SK-N-DZ (cell line): ENCODE measurements at places on chromosomes 13 and 19.

DNA sequence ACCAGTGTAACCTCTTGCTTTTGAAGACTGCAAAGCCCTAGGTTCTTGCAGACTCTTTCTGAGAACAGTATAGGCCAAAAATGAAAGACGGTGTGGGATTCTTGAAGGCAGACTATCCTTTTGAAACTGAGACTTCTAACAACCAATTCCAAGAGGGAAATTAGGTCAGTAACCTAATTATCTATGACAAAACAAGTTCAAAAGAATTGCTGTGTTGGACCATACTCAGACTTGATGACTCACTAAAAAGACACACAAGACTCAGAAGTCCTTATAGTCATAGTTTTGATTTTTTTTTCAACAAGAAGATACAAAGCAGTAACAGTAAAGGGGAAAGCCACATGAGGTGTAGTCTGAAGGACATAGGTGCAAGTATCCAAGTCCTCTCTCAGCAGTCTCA lies 624.0 kb upstream of the GPC6 start:
- DNase-seq, result no peak

DNA sequence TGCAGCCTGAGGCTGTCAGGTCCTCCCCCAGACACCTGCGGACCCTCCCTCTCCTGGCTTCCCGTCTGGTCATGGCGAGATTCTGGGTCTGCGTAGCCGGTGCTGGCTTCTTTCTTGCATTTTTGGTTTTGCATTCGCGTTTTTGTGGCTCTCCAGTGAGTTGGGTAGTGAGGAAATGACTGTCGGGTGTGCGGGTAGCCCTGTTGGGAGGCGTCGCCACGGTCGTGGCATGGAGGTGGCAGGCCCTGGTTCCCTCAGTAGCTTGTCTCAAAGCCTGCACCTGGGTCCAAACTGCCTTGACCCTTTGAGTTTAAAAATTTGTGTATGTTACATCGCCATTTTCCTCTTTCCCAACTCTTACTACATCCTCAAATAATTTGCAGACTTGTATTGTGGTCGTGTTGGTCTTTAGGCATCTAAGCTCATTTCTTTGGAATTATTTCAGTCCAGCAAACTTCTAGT lies 344 bp downstream of the NHLRC3 start:
- no peak for DNase-seq

DNA sequence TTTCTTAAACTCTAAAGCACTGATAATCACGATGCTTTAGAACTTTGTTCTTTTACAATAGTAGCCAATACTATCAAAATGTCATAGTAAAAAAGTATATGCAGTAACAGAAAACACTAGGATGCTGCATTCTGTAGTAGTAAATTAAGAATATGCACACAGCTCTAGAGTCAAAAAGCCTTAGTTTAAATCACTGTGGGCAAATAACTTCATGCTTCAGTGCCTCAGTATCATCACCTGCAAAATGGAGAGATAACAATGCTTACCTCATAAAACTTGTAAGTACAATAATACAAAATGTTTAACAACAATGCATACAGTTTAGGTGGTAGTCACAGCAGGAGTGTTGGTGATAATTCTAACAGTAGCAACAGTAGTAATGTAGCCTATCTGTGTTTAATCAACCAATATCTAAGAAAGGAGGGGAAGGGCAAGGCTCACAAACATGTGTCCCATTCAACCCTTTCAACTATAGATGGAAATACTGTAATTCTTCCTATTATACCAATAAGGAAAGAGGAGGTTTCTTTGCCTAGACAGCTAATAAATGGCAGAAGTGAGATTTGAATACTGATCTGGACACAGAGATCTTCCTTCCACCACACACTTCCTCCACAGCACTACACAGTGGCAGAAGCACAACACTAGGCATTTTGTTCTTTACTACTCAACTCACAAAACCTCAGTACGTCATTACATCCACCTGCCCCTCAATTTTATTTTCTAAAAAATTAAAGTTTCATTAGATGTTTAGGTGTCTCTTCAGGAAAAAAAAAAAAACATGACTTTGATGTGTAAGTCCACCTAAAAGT lies 4.6 kb downstream of the RBM26 start:
- DNase-seq, result no peak

GRCh38 chr13:100491164-100491842 lies 97.3 kb downstream of the GGACT start:
- no peak for DNase-seq

- DNase-seq, result no peak
These were observed 32.3 kb downstream of the SPATA13 start for GRCh38 chr13:24192811-24193162.

- DNase-seq, result no peak
These were observed 11.6 kb upstream of the GPR18 start for GRCh38 chr13:99269627-99270241.

GRCh38 chr13:32976912-32977311 lies 39.3 kb upstream of the KL start:
- peak; percentile 78 for DNase-seq

GRCh38 chr13:20126541-20127261 lies 34.2 kb downstream of the GJA3 start:
- DNase-seq, result no peak

DNA sequence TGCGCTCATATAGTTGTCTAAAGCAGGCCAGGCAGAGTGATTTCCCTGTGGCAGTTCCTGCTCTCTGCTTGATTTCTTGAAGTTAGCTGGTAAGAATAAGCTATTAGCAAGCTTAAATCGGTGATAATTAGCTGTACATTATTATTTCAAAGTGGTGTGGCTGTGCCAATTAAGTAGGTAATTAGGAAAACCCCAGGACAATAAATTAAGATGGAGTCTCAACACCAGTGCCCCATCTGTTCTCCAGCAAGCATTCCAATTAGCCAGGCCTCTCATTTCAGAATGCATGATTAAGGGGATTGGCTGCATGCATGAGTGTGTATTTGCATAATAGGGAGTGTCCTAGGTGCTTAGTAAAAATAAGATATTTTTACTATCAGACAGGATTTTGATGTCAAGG lies 342.3 kb downstream of the GPC5 start:
- no peak for DNase-seq

DNA sequence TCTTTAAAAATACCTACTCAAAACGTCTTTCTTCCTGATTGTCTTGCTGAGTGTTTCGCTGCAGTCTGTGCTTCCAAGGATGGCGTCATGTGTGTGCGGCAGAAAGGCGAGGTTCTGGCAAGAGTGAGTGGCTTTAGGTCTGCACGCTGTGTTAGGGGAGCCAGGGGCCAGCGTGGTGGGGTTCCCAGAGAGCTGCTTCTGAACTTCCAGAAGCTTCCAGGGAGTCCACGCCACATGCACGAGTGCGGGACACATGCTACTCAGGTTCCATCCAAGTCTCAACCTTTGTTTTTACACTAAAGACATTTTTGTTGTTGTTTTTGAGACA lies 67.9 kb downstream of the ATP11A start:
- no peak for DNase-seq

- peak; percentile 46 for DNase-seq
These were observed at the start of gene ACP5 for GRCh38 chr19:11577451-11578257. Gene ACP5 (minus strand): TSS chr19:11577645. CDS start chr19:11577317, 328 bp downstream.

DNA sequence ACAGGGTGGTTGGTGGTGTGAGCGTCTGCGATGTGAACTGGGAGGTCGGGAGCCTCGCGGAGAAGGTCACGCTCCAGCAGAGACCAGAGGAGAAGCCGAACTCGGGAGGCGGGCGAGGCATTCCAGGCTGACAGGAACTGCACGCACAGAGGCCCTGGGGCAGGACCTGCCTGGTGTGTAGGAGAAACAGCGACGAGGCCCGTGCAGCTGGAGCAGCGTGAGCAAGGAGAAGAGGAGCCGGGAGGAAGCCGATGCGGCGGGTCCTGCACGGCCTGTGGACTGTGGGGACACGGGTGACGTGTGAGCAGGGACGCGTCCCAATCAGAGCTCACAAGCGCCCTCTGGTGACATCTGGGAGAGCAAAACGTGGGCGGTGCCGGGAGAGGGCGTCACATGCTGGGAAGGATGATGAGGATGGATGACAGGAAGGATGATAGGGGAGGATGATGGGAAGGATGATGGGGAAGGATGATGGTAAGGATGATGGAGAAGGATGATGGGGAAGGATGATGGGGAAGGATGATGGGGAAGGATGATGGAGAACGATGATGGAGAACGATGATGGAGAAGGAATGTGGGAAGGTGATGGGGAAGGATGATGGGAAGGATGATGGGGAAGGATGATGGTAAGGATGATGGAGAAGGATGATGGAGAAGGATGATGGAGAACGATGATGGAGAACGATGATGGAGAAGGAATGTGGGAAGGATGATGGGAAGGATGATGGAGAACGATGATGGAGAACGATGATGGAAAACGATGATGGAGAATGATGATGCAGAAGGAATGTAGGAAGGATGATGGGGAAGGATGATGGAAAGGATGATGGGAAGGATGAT lies 16.1 kb upstream of the MADCAM1 start:
- peak; percentile 70 for DNase-seq

GRCh38 chr13:25632166-25632888 lies 260.6 kb downstream of the ATP8A2 start:
- DNase-seq, result no peak

- DNase-seq, result no peak
These were observed 28.5 kb downstream of the SKA3 start for GRCh38 chr13:21147827-21148226.

GRCh38 chr19:49556412-49557398 lies 23.7 kb downstream of the NOSIP start:
- no peak for DNase-seq

DNA sequence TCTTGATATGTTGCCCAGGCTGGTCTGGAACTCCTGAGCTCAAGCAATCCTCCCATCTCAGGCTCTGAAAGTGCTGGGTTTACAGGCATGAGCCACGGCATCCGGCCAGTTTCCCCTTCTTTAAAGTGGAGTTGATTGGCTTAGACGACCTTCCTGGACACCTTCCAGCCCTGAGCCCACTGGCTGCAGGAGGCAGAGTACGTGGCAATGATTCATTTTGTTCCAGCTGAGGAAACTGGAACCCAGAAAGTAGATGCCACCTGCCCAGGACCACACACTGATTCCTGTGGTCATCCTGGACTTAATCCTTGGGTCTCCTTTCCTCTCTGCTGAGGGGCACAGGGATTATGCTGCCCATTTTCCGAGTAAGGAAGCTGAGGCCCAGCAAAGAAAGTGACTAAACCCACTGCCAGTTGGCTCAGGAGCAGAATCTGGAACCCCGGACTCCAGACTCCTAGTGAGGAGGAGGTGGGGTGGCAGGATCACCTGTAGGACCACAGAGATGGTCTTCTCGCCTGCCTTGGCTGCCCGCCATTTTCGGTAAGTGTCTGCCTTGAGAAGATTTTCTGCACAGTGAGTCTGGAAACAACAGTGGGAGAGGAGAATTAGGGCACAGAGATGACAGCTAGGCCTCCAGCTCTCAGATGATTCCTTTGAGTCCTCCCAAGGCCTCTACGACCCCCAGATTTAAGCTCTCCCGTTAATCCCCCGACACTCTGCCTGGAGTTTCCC lies 737 bp downstream of the XRCC1 start:
- DNase-seq, result no peak

GRCh38 chr13:59000770-59001169 lies 1163.0 kb downstream of the DIAPH3 start:
- DNase-seq, result peak; percentile 47

DNA sequence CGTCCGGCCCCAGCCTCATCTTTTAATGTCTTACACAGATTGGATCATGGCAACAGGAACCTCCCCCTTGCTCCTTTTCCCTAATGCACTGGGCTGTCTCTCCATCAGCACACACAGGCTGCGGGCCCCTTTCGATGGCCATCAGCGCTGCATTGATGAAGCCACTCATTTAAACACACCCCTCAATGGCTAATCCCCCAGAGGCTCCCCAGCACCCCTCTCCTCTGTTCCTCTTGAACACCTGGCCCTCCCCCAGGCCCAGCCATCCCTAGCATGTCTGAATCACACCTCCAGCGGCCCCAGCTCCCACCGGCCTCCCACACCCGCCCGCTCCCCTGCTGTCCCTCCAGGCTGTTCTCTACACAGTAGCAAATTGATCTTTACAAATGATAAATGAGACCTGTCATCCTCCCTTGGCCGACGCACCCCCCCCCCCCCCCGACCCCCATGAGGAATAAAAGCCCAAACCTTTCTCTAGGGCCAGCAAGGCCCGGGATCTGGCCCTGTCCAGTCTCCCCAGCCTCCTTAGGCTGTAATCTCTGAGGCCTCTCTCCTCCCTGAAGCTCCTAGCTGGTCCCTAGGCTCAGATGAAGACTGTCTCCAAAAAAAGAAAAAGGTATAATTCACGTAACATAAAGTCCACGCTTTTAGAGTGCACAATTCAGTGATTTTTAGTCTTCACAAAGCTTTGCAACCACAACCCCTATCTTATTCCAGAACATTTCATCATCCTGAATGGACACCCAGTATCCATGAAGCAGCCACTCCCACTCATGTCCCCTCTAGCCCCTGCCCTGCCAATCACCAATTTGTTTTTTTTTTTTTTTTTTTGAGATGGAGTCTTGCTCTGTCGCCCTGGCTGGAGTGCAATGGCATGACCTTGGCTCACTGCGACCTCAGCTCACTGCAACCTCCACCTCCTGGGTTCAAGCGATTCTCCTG lies 7.4 kb downstream of the RPL28 start:
- no peak for DNase-seq
